ENCODE measurements at places on chromosomes 5 and 9. TPM values are rescaled to one million over a fixed set of nuclear protein-coding genes. Genes with fewer than 3 reads are reported as not detected.

DNA sequence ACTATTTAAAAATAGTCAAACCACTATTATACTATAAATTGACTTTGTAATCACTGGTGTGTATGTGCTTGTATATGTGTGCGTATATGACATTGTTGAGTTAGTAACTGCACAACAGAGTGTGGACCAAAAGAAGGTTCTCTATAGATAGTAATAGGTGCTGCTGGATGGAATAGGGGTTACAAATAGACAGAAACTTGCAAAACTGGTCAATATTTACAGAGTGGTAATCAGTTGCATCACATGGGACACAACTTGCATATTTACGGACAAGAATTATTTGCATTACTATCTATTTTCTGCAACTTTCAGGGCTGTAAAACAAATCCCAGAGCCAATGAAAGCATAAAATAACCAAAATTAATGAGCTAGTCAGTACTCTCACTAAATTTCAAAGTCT is 42.4 kb downstream of the TNFSF8 start:
- DNase-seq, result no peak

- no peak for DNase-seq
Measured at GRCh38 chr9:37026931-37027581, 7.0 kb downstream of the PAX5 start.

- DNase-seq, result peak; percentile 16
Measured at GRCh38 chr5:134592141-134592746, 40.4 kb downstream of the SAR1B start.

- DNase-seq, result no peak
Measured at GRCh38 chr5:57033103-57033502, 81.2 kb upstream of the MIER3 start.

Gene PCDHGB2
- 1.1 TPM for polyA plus RNA-seq

Gene DDX4
- not detected for polyA plus RNA-seq

DNA sequence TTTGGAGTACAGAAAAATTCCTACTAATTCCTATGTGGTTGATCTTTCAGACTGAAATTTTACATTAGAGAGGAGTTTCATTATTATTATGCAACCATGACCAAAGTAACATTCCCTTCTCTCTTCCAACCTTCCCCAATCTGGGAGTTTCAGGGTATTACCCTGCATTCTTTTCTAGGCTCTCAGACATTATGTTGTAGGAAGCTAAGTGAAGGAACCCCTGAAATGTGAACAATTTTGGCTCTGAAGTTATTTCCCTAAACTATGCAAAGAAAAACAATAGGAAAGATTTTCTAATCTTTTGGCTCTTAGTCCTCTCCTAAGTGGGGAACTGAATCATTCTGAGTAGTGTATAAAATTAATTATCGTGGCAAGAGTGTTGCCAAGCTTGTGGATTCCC is 63.3 kb upstream of the ZFAND5 start:
- peak; percentile 55 for DNase-seq

Gene IL13
- polyA plus RNA-seq, result 0.06 TPM

GRCh38 chr9:115604831-115605483 is 487.0 kb upstream of the TNC start:
- DNase-seq, result no peak

Gene SCAI
- polyA plus RNA-seq, result 2.0 TPM

Gene FST
- 20.8 TPM for polyA plus RNA-seq

Gene TESK1
- polyA plus RNA-seq, result 26.4 TPM

GRCh38 chr5:154478224-154478565 is at the start of gene HAND1:
Gene HAND1 (minus strand): TSS chr5:154478227. CDS start chr5:154478008, 219 bp downstream.
- DNase-seq, result peak; percentile 34

DNA sequence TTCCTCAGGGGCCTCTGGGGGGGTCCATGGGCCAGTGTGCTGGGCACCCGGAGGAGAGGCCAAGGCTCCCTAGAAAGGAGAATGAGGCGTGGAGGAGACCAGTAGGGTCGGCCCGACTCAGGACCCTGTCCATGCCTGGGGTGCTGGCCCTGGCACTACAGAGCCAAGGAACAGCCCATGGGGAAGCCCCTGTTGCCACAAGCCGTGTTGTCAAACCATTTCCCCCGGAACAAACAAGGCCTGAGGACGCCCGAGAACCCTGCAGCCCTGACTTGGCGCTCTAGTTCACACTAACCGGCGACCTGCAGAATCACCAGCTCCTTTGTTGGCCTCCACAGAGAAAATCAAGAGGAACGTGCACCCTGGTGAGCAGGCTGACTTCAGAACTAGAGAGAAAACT is 41.6 kb upstream of the SLC12A7 start:
- DNase-seq, result no peak

DNA sequence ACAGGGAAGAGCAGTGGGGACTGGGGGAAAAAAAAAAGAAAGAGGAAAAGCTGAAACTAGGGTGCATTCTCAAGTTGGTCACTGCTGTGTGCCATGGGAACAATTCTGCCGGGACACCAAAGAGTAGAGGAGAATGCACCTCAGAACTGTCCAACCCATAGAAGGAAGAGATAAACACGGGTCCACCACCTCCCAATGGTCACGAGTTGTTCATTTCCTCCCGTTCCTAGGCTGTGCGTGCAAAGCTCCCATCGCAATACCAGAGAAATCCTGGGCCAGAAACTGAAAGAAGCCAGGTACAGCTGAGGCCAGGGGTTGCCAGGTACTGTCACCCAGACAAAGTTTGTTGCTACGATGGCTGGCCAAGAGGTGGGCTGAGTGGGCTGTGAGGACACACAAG is 236.9 kb upstream of the ANKRD55 start:
- DNase-seq, result no peak

GRCh38 chr5:105168806-105169205 is 1606.2 kb upstream of the NUDT12 start:
- DNase-seq, result no peak

DNA sequence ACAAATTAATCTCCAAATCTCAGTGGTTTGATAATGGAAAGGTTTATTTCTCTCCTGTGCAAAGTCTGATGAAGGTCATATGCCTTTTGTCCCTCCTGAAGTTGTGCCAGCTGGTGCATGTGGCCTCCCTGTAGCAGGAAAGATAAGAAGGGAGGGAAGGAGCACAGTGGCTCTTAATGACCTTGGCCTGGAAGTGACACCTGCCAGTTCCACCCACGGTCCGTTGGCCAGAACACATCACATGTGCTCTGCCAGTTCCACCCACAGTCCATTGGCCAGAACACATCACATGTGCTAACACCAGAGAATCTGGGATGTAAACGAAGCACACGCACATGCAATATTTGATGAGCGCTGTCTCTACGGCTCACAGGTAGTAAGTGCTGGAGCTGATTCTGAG is 130.9 kb downstream of the DOCK2 start:
- no peak for DNase-seq

Gene PCDHB10
- 0.68 TPM for polyA plus RNA-seq
